Brain microvascular endothelial cell (primary cell): ENCODE measurements at places on chromosomes 11 and 22.
A peak's percentile ranks its signal among the peaks of the same experiment; 100 is the strongest.

DNA sequence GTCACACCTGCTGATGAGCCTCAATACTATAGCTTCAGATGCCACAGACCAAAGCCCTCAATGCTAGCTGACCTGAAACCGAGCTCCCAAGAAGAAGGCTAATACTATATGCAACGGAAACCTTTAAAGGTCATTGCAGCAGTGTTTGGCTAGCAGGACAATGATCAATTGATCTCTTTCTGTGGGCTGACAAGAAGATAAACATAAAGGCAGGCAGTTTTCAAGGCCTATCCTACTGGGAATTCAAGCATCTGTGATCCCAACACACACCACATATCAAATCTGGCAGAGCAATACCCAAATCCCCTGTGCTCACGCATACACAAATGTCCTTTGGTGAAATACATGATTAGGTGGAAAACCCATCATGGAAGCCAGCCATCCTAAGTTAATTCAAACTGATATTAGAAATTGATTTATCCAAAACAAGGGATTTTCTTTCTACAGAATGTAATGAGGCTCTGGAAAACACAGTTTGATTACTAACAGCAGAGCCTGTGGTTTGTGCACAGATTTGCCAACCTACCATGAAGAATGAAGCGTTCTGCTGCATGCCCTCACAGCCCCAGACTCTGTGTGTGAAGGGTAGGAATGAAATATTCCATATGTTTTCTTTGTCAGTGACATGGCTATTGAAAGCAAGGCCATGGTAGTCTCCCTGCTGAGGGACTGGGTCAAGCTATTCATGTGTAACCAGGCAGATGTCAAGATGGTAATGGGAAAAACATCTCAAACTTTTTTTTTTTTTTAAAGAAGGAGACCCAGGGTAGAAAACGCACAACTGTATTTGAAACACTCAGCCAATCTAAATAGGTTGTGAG is 12.2 kb downstream of the LGR4 start:
- DNase-seq = no peak

GRCh38 chr11:17722000-17722643 is 2.8 kb downstream of the MYOD1 start:
- DNase-seq = no peak

DNA sequence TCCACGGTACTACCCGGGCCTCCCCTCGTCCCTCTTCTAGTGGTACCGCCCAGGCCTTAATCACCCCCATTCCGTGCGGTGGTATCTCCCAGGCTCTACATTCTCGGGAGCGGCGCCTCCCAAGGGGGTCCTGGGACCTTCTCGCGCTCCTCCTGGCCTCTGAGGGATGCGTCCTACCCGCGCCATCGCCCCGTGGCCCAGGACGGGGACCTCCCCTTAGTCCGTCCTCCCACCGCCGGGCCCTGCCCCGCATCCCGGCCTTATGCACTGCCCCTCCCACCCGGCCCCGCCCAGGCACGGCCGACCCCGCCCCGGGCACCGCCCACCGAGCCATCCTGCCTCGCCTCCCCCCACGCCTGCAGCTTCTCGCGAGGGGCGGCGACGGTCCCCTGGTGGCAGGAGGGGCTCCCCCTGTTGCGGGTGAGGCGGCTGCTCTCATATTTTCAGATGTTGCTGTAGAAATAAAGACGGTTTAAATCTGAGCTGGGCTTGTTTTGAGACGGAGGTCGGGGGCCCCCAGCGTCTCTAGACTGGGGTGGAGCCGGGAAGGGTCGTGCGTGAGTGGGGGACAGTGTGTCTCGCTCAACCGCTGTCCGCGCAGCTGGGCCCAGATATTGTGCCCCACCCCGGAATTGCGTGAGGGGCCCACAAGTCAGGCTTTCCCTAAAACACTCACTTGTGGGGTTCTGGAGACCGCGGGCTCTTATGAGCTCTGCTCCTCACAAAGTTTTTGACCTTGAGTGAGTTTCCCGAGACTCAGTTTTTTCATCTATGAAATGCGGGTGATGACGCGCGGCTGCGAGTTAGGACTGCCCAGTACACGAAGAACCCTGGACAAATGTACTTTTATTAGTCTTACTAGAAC is 828 bp upstream of the RAB1B start:
- DNase-seq = peak; percentile 75

GRCh38 chr11:27386181-27386845 is 23.3 kb upstream of the CCDC34 start:
- no peak for DNase-seq
